Thymus (tissue), 14 donors: ENCODE measurements at places on chromosomes 16 and 17. TPM values are rescaled to one million over a fixed set of nuclear protein-coding genes. Genes with fewer than 3 reads are reported as not detected.
A peak's percentile ranks its signal among the peaks of the same experiment; 100 is the strongest.

- DNase-seq, result no peak
Observed at GRCh38 chr16:5024632-5025031, 9.1 kb downstream of the NAGPA start.

DNA sequence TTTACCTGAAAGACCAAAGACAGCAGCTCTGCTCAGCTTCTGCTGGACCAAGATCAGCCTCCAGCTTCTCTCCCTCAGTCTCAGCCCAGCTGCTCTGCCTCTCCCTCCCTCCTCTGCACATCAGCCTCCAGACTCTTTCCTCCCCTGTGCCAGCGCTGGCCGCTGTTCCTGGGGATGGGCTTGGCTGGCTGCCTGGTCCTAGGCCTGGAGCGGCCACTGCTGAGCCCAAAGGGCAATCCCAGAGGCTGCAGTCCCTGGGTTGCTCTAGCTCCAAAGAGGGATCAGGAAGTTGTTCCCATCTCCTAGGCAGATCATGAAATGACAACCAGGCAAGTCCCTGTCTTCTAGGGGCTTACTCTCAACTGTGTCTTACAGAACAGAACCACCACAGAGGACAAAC lies 31.3 kb downstream of the DCUN1D3 start:
- no peak for DNase-seq

PIK3R5 gene
- total RNA-seq, result 15.2 TPM

BCO1 gene
- 0.14 TPM for total RNA-seq

GRCh38 chr17:51540151-51540550 lies 279.8 kb downstream of the UTP18 start:
- peak; percentile 4 for DNase-seq

GPS1 gene
- total RNA-seq, result 75.8 TPM

FBXW10 gene
- 0.09 TPM for total RNA-seq

DNA sequence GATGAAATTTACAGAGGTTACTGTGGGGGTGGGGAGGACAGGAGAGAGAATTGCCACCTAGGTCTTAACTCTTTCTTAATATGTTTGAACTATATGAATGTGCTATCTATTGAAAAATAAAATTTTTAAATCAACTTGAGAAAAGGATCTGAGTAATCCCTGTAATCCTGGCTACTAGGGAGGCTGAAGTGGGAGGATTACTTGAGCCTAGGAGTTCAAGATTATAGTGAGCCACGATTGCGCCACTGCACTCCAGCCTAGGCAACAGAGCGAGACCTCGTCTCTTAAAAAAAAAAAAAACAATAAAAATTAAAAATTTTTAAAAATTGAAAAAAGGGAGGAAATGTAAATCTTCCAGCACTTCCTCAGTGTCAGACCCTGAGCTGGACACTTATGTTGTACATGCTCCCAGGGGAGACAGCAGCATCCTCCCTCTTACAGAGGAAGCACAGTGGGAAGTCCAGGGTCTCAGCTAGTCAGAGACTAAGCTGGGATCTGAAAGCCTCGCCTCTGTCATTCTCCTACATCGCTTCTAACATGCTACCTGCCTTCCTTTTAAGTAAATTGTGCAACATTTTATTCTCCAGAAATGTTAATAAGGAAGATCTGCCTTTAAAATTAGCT lies 21.9 kb downstream of the PMM2 start:
- DNase-seq, result no peak

DNA sequence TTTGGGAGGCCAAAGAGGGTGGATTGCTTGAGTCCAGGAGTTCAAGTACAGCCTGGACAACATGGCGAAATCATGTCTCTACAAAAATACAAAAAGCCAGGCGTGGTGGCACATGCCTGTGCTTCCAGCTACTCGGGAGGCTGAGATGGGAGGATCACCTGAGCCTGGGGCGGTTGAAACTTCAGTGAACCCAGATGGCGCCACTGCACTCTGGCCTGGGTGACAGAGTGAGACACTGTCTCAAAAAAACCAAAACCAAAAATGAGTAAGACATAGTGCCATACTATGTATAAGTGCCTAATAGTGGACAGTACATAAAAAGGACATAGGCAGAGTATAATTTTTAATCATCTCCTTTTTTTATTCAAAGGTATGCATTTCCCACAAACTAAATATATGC lies 4.0 kb downstream of the CTC1 start:
- no peak for DNase-seq

C16orf87 gene
- total RNA-seq, result 11.3 TPM

DNA sequence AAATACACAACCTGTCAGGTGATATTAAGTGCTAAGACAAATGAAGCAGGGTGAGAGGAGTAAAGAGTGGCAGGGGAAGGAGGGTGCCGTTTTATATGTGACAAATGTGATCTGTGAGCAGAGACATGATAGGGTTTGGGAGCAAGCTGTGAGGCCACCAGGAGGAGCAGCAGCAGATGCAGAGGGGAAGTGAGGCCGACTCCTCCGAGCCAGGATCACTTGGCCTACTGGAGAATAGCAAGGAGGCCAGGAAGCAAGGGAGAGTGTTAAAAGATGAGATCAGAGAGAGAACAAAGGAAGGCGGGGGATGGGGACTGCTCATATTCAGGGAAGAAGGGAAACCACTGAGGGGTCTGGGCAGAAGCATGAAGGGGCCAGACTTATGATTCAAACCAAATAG lies 129.4 kb downstream of the TANGO6 start:
- DNase-seq, result no peak

KRTAP2-1 gene
- total RNA-seq, result not detected

DNA sequence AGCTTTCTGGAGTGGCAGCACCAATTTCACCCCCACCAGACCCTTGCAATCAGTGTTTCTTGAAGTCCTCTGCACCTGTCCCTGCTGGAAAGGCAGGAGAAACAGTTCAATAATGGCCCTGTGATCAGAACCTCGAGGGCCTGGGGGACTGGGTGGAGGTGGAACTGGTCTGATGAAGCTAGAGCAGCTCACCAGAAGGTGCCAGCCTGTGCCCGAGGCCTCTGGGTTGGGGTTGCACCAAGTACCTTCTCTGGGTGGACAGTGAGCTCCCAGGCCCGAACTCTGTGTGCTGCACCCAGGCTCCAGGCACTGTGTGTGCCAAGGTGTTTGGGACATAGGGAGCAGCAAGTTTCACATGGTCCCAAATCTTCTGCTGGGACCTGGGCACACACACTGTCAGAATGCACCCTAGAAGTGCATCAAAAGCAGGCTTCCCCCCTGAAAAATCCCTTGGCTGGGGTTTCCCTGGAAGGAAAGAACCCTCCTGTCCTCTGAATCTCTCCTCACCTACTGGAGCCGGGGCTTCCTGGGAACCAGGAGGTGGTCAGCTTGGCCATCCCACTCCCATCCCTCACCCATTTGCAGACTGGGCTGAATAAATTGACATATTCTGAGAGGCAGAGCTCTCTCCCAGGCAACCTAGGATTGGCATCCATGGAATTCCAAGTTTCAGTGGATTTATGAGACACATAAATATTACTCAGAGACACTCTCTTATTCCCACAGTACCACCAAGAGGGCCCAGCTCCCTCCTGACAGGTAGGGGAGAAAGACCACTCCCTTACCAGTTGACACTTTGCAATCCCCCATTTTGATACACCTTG lies 17.4 kb downstream of the CD300LG start:
- no peak for DNase-seq

DNA sequence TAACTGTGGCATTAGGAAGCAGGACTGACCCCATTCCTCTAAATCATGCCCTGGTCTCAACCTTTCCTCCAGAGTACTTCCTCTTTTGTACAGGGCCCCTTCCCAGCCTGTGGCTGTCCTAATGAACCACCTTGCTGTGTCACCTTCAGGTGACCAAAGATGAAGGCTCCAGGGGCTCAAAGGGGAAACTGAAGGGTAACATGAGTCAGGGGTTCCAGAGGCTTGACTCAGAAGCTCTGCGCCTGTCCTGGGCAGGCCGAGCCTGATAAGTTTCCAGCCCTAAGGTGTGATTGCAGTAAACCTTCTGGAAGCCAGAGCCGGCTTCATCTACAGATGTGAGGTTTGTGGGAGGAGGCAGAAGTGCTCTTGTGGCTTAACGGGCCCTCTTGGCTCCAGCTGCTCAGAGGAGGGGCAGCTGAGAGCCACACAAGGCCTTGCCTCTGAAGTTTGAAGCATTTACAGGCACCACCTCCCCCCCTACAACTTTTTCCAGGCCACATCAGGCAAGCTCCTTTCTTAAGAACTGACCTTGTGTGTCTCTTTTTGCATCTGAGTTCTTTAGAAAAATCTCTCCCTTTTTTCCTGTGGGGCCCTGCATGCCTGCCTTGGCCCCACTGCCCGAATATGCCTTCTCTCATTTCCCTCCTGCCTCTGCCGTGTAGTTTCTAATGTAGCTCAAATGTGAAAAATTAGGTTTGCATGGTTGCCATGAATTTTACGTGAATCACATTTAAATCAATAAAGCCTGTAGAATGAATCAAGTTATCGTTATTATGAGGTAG lies 149.9 kb downstream of the CLEC16A start:
- DNase-seq, result peak; percentile 78

GRCh38 chr16:73025151-73025855 lies 22.6 kb downstream of the ZFHX3 start:
- no peak for DNase-seq

DNA sequence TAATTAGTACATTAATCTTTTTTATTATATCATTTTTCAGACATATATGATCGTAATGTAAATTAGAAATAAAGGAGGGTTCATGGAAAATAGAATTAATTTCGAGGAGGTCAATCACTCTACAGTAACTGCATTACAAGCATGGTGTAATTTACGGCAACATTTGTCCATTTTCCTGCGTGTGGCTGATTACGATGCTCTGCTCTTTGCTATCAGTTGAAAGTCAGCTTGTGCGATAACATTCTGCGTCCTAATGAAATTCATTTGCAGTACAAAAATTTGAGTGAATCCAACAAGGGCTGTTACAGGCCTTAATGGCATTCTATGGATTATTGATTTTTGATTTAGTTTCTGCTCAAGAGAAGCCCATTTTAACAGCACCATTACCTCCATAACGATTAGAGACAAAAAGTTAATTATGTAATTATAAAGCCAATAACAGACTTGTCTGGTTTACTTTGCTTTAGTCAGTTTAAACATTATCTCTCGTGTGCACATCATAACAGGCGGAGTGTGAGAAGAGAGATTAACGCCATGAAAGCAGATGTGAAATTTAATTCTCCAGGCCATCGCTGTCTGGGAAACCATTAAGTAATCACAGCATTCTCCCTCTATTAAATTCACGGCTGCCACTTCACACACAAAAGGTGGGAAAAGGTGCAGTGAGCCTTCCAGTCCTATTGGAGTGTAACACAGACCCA lies 256.4 kb upstream of the IRX3 start:
- DNase-seq, result no peak

GRCh38 chr16:48911700-48912099 lies 301.7 kb upstream of the N4BP1 start:
- no peak for DNase-seq

KRT15 gene
- 191 TPM for total RNA-seq

DNA sequence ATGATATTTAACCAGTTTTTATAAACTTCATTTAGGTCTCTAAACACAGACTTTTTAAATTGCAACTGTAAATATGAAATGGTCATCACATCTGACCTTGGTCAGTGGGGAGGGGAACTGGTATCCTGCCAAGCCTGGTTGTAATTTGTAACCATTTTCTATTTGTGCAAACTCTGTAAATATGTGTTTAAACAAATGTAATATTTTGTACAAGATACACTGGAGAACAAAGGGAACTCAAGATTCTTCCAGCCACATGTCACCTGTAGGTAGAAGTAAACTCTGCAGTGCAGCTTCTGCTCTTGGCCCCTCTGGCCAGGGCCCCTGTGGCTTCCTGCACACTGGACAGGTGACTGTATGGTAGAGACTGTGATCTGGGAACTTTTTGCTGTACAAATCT lies 35.8 kb downstream of the AKAP1 start:
- no peak for DNase-seq

GRCh38 chr16:54000361-54000760 lies 286.2 kb downstream of the IRX3 start:
- no peak for DNase-seq

C16orf54 gene
- total RNA-seq, result 16.7 TPM

DNA sequence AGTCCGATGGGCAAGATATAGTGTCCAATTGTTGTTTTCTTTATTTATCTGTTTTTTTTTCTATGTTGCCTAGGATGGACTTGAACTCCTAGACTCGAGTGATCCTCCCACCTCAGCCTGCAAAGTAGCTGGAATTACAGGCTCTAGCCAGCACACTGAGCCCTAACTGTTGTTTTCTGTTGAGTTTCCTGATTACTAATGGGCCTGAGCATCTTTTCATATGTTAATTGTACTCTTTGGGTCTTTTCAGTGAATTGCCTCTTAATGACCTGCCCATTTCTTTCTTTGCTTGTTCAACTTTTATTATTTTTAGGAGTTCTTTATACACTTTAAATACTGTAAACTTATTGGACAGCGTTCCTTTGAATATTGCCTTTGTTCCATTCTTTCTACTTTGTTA lies 213.0 kb downstream of the HS3ST3B1 start:
- DNase-seq, result no peak

KRT9 gene
- 1.7 TPM for total RNA-seq

GRCh38 chr17:48055531-48056245 lies 7.5 kb downstream of the NFE2L1 start:
- no peak for DNase-seq

DNA sequence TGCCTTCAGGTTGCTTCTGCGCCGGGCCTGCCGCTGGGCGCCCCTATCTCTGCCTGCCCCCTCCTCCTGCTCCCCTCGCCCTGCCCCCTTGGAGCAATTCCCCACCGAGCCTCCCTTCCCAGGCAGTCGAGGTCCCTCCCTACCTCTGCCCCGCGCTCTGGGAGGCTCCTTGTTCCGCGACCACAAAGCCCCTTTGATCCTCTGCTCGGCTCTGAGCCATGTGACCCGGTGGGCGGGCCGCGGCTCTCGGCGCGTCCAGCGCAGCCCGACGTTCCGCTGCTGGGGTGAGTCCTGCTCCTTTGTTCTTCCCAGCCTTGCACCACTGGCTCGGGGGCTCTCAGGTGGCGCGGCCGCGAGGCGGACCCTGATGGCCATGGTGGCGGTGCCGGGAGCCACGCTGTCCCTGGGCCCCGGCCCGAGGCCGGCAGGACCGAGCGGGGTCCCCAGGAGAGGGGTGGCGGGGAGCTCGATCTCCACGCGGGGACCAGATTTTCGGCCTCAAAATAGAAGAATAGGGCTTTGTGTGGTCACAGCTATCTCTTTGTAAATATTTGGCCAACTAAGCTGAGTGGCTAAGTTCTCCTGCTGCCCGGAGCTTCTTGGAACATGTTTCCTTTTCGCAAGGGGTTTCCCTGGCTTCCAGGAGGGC lies 310.6 kb downstream of the SEC14L1 start:
- peak; percentile 79 for DNase-seq

GRCh38 chr17:27560668-27561067 lies 70.3 kb upstream of the LGALS9 start:
- DNase-seq, result no peak

GRCh38 chr16:31148281-31148728 lies 1.6 kb downstream of the PRSS36 start:
- DNase-seq, result no peak

- no peak for DNase-seq
Observed at GRCh38 chr16:21710938-21711337, 47.2 kb downstream of the OTOA start.

ANKRD40CL gene
- total RNA-seq, result not detected

GRCh38 chr17:78658281-78658785 lies 81.1 kb upstream of the DNAH17 start:
- DNase-seq, result no peak

GRCh38 chr17:79620207-79621038 lies 9.6 kb upstream of the RBFOX3 start:
- DNase-seq, result no peak

GRCh38 chr17:58082870-58083490 lies at the start of gene DYNLL2:
Gene DYNLL2 (plus strand): TSS chr17:58083419. CDS start chr17:58087091, 3,672 bp downstream.
- peak; percentile 88 for DNase-seq
